ENCODE measurements at places on chromosomes 11 and 22.

DNA sequence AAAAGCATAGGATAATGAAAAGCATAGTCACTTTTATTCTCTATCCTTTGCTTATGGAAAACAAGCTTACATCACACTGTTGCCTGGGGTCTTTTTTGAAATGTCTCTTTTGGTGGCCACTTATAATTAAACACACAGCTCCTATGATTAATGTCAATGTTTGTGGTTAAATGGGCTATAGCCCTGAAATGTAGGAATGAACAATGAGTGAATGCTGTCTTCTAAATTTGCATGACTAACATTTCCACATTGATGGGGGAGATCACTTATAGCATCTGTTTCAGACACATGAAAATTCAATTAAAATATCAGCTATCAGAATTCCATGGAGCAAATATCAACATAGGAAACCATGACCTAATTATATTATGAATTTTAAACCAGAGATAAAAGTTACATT, 171.4 kb upstream of the FAT3 start:
- no peak for DNase-seq

DNA sequence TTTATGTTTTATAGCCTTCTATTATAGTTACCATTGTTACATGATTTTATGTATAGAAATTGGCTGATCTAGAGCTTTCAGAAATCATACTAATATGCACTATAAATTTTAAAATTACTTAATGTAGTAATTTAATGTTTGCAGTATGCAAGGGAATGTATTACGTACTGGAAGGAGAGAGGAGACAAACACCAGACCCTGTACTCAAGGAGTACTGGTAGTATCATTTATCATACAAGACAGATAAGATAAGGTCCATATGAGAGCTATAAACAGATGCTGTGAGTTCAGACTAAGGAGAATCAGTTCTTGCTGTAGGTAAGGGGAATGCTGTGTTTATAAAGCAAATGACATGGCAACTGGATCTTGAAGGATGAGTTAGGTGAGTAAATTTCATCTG, 765 bp downstream of the BCO2 start:
- DNase-seq = no peak

GRCh38 chr11:70527046-70527395, 128.7 kb downstream of the CTTN start:
- DNase-seq = no peak

GRCh38 chr11:56380120-56380519, 4.7 kb downstream of the OR8U1 start:
- no peak for DNase-seq

DNA sequence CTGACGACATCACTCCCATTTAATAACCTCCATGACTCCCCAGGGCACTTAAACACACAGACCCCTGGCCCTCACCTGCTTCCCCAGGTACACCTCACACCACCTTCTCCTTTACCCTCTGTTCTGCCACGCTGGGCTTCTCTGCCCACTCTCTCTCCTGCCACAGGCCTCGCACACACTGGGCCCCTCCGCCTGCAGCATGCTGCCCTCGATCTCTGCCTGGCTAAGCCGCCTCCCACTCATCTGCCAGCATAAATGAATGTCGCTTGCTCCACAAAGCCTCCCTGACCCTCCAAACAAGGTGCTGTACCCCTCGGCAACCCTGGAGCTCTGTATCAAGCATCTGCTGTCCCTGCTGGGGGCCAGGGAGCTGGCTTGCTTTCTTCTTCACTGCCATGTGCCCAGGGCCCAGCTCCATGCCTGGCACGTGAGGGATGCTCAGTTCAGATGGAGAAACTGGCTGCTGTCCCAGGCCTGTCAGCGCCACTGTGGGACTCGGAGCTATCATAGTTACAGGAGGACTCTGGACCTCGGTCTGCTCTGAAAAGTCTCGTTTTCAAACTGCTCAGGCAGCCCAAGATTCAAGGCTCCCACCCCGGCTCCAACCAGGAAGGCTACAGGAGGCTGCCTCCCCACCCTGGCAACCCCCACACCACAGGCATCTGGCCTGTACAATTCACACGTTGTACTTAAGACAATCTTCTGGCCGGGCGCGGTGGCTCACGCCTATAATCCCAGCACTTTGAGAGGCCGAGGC, 11.9 kb downstream of the TTLL1 start:
- DNase-seq = no peak

- no peak for DNase-seq
Observed at GRCh38 chr22:22463855-22464540, 44.5 kb downstream of the ZNF280B start.
